ENCODE measurements at places on chromosomes 1 and 21.

DNA sequence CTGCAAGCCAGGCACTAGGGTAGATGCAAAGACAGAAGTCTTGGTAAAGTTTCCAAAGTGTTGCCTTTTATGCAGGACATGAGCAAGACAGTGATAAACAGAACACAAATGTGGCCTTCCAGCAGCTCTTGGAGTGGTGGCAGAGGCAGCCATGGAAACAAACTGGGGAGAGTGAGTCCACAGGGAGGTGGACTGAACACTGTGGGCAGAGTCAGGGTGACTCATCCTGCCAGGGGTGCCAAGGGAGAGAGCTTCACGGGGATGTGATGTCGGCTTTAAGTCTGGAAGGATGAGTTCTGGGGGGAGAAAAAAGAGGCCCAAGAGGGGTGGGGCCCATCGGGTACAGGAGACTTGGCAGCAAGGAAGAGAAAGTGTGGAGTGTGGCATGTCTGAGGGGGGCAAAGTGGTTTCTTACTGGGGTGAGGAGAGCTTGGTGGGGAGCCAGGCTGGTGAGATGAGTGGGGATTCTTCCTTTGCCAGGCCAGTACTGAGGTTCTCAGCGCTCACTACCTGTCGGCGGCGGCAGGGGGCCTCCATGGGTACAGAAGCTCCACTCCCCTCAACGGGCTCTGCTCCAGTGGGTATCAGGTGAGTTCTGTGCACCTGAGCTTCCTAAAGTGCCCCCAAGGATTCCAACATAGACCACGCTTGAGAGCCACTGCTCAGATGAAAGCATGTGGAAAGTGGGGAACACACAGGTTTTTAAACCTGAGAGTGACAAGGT, 41.8 kb downstream of the KIAA0040 start:
- no peak for DNase-seq

GRCh38 chr1:50666849-50667248, 243.6 kb upstream of the DMRTA2 start:
- no peak for DNase-seq

DNA sequence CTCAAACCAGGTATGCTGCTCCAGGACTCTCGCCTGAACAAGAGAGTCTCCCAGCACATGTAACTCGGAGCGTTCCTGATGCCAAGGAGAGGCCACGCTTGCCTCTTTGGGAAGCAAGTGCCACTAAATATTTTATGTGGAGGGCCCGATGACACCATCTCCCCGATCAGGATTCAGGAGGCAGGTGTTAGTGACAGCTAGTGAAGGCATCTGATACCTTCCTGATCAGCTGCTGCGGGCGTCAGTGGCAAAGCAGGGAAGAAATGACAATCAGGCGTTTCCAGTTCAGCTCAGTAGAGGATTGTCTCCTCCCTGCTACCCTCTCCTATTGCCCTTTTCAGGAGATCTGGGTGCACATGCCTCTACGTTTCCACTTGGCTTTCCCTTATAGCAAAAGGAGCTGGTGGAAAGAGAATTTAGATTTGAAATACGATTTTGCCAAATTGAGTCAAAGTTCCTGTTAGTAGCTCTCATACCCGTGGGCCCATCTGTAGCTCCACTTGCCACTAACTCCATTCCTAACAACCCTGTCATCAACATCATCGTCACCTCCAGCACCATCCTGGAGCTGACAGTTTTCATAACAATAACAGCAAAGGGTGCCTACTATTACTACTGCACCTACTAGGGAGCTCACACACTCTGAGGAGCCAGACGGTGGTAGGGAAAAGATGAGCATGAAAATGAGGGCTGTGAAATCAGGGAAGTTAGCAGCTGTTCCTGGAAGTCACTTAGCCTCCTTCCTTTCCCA, 21.6 kb downstream of the PLXNA2 start:
- DNase-seq: no peak

GRCh38 chr1:102942324-102942723, 166.0 kb downstream of the COL11A1 start:
- DNase-seq: no peak

DNA sequence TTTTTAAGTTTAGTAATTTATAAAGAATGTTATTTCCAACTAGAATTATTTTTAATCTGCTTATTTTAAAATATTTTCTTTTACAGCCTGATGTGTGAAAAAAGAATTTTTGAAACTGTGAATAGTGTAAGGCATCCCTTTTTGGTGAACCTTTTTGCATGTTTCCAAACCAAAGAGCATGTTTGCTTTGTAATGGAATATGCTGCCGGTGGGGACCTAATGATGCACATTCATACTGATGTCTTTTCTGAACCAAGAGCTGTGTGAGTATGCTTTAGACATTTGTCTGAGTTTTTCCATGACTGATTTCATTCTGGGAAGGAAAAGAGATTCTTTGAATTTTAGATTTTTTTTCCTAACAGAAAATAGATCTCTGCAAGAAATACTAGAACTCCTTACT, 77.9 kb downstream of the GTF2B start:
- no peak for DNase-seq

GRCh38 chr1:54556110-54556509, 8.1 kb downstream of the ACOT11 start:
- no peak for DNase-seq

GRCh38 chr1:39960431-39960958, 5.5 kb downstream of the MFSD2A start:
- DNase-seq: no peak

DNA sequence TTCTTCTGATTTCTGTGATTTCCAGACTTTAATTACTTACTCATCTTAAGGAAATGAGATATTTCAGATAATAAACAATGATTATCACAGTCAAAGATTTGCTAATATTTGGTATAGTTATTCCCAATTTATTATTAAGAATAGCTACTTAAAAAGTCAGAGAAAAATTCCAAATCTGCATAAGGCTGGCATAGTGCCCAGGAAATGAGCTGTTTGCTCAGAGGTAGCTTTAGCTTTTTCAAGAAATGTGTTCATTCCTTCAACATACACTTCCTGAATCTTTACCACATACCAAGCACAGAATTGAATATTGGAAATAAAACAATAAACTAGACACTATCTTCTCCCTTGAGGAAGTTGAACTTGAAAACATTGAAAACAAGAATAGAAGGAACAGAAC, 44.3 kb upstream of the KCNK1 start:
- DNase-seq: no peak

DNA sequence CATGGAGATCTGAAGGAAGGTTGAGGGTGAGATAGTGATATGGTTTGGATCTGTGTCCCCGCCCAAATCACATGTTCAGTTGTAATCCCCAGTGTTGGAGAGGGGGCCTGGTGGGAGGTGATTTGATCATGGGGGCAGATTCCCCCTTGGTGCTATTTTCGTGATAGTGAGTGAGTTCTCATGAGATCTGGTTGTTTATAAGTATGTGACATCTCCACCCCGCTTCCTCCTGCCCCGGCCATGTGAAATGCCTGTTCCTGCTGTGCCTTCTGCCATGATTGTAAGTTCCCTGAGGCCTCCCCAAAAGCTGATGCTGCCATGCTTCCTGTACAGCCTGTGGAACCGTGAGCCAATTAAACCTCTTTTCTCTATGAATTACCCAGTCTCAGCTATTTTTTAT, 451.9 kb upstream of the VAMP3 start:
- no peak for DNase-seq

DNA sequence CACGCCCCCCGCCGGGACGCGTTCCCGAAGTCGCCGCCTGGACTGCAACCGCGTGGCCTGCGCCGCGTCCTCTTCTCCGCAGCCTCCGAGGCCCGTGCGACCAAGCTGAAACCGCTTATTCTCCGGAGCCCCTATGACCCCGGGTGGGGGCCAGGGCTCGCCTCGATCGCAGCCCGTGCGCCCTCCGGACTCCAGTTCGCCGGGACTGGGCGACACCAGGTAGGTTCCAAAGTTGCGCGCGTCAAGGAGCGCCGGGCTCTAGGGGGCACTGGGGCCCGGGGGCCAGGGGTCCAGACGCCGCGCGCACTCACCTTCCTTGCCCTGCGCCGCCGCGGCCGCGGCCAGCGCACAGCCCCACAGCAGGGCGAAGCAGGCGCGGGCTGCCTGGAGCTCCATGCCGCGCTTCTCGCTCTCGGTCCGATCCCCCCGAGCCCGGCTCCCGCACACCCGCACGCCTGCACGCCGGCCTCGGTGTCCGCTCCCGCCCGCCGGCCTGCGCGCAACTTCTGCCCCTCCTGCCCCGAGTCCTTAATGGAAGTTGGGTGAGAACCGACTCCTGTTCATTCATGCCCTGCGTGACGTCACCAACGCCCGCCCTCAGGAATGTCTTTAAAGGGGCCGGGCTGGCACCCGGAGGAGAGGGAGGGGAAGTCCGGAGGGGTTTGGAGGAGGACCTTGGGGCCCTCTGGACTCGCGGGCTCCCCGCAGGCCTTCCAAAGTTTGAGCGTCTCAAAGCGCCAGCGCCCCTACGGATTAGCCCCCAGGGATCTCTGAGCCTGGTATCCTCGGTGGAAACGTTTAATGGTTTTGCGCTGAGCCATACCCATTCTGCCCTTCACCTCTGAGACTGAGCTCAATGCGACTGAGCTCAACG, at the start of gene EPHA2:
Gene EPHA2 (minus strand): TSS at position 533 of the 874 bp plus-strand sequence. CDS start 137 bp downstream, at position 396.
- DNase-seq: no peak

GRCh38 chr1:225581186-225581585, 71.7 kb downstream of the ENAH start:
- DNase-seq: no peak
